ENCODE measurements at places on chromosomes 16 and 17. TPM values are rescaled to one million over a fixed set of nuclear protein-coding genes. Genes with fewer than 3 reads are reported as not detected.
A peak's percentile ranks its signal among the peaks of the same experiment; 100 is the strongest.

DNA sequence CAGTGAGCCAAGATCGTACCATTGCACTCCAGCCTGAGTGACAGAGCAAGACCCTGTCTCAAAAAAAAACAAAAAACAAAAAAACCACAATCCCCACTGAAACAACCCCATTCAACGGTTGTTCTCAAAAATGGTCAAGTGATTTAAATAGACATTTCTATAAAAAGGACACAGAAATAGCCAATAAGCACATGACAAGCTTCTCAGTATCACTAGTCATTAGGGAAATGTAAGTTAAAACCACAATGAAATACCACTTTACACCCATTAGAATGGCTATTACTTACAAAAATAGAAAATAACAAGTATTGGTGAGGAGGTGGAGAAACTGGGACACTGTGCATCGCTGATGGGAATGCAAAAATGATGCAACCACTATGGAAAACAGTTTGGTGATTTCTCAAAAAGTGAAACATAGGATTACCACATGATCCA, 26.6 kb upstream of the MYLK3 start:
- H3K36me3 ChIP-seq: no peaks in the 10 kb centered on the region
- H3K27ac ChIP-seq: no peak overlapping the region
- DNase-seq: no peak
- no peaks in the 10 kb centered on the region for H3K4me1 ChIP-seq
- H3K4me3 ChIP-seq: no peak overlapping the region

DNA sequence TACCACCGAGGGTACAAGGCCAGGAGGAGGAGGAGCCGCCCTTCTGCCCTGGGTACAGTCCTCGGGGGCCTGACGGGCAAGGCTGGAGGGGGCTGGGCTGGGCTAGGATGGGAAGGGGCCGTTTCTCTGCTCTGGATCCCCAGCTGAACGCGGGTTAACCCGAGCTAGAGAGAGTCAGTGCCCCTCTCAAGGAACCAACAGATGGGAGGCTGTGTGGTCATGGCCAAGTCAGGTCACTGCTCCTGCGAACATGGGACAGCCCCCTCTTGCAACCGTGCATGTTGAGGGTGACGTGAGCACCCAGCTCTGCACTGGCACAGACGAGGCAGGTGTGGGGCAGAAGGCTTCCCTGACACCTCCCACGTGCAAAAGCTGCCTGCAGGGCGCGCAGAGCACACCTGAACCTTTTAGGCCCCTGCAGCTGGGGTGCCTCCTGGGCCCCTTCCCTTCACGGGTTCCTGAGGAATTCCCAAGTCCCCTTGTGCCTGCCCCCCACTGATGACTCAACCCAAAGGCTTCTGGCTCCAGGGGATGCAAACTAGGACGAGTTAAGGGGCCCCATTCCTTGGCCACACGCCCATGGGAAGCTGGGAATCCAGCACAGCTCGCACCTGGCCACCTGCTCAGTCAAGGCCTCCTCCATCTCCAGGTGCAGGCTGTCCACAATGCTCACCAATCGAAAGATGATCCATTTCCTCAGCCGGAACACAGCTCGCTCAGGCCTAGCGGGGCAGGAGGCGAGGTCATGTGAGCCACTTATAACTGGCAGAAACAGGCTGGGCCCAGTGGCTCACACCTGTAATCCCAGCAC, 6.3 kb downstream of the MYBBP1A start:
- H3K27ac ChIP-seq: no peak overlapping the region
- H3K27me3 ChIP-seq: no peaks in the 10 kb centered on the region
- DNase-seq: no peak
- H3K4me1 ChIP-seq: no peaks in the 10 kb centered on the region
- no peak overlapping the region for H3K4me3 ChIP-seq

DNA sequence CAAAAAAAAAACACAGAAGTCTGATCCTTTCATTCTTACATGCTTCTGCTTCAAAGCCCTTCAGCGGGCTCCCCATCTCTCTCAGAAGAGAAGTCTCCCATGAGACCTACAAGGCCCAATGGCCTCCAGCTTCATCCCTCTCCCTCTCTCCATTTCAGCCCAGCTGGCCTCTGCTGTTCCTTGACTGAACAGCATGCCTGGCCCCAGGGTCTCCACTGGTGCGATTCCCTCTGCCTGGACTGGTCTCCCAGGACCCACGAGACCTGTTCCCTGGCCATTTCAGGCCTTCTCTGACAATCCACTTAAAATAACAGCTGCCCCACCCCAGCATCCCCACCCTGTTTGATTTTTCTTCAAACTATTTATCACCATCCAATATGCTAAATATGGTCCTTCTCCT, 91.2 kb downstream of the AIPL1 start:
- no peak overlapping the region for H3K4me3 ChIP-seq
- H3K4me1 ChIP-seq: peaks cover 17% of the 10 kb centered on the region
- H3K36me3 ChIP-seq: no peaks in the 10 kb centered on the region
- H3K27me3 ChIP-seq: no peaks in the 10 kb centered on the region

The FBXW10 gene
- 0.20 TPM for total RNA-seq

The ADAD2 gene
- total RNA-seq: not detected

The NOG gene
- total RNA-seq: 0.65 TPM

The ARL5C gene
- not detected for total RNA-seq

DNA sequence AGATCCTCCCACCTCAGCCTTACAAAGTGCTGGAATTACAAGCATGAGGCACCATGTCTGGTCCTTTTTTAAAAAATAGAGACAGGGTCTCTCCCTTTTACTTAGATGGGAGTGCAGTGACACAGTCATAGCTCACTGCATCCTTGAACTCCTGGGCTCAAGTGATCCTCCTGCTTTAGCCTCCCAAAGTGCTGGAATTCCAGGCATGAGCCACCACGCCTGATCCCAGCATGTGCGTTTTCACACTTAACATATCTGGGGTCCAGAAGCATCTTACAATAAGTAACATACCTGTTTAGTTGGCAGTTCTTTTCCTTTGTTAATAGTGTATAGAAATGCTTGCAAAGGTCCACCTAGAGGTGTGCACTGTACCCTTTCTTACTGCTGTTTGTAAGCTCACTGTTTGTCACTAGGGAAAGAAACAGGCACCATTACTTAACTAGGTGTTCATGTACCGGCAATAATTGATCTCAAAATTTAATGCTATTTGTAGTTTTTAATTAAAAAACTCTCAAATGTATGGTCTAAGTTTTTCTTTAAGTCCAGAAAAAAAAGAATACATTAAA, 221.7 kb downstream of the RPTOR start:
- peaks cover 3% of the 10 kb centered on the region for H3K4me1 ChIP-seq
- H3K27me3 ChIP-seq: no peaks in the 10 kb centered on the region
- no peaks in the 10 kb centered on the region for H3K36me3 ChIP-seq

The RAB26 gene
- total RNA-seq: 0.64 TPM

The KRTAP4-1 gene
- total RNA-seq: not detected

GRCh38 chr17:59616253-59616920, 3.3 kb upstream of the CLTC start:
- peaks cover 27% of the 10 kb centered on the region for H3K4me1 ChIP-seq
- peak overlapping the region; percentile 64 for H3K4me3 ChIP-seq
- H3K27ac ChIP-seq: no peak overlapping the region
- H3K27me3 ChIP-seq: no peaks in the 10 kb centered on the region

- DNase-seq: no peak
- H3K27ac ChIP-seq: no peak overlapping the region
- no peak overlapping the region for H3K4me3 ChIP-seq
Measured at GRCh38 chr17:4249452-4250029, 14.2 kb downstream of the ANKFY1 start.

The SREBF1 gene
- total RNA-seq: 132 TPM

DNA sequence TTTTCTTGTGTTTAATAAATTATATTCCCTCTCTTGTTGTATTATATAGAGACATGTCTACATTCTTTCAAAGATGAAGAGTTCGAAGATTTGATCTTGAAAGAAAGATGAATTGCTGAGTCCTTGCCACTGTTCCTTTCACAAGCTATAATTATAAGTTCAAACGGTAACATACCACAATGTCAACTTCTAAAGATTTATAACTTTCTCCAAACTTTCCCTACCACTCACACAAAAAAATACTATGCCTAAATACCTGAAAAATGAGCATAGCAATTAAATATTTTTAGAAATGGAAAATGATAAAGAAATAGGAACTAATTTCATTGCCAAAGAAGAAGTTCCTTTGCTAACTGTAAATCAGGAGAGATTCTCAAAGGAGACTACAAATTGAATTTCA, 50.6 kb downstream of the BRIP1 start:
- peaks cover 30% of the 10 kb centered on the region for H3K4me1 ChIP-seq
- H3K4me3 ChIP-seq: no peak overlapping the region

The CXCL16 gene
- not detected for total RNA-seq

DNA sequence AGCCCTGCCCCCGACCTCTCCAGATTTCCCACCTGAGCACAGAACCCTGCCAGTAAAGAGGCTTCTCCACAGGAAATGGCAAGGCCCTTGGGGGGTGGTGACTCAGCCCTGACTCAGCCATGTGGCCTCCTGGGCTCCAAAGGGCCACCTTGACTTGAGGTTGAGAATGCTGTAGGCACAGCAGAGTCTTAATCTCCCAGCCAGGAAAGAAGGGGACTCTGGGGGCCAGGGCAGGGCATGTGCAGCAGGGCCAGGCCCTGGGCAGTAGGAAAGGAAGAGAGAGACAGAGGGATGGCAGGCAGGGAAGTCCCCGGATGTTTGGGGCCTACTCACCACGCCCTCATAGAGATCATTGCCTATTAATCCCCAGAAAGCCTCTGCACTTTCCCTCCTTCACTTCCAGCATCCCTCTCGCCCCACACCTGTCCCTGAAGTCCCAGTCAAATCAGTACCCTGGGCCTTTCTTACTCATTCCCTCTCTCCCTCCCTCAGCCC, 4.8 kb upstream of the ITGA3 start:
- H3K27me3 ChIP-seq: peaks cover 31% of the 10 kb centered on the region
- H3K4me1 ChIP-seq: peaks cover 54% of the 10 kb centered on the region
- H3K4me3 ChIP-seq: peak overlapping the region; percentile 41
- no peak for DNase-seq
- H3K36me3 ChIP-seq: no peaks in the 10 kb centered on the region

The CETP gene
- total RNA-seq: not detected

- H3K27me3 ChIP-seq: no peaks in the 10 kb centered on the region
- H3K27ac ChIP-seq: no peak overlapping the region
- H3K4me1 ChIP-seq: no peaks in the 10 kb centered on the region
- no peak for DNase-seq
- H3K36me3 ChIP-seq: no peaks in the 10 kb centered on the region
- no peak overlapping the region for H3K4me3 ChIP-seq
Measured at GRCh38 chr16:78832100-78832499, 732.6 kb downstream of the WWOX start.

The BCL6B gene
- total RNA-seq: 0.41 TPM

- no peak overlapping the region for H3K27ac ChIP-seq
- no peak overlapping the region for H3K4me3 ChIP-seq
- DNase-seq: no peak
- no peaks in the 10 kb centered on the region for H3K27me3 ChIP-seq
- peaks cover 32% of the 10 kb centered on the region for H3K4me1 ChIP-seq
Measured at GRCh38 chr17:28147017-28147416, 104.5 kb downstream of the NLK start.

- no peak for DNase-seq
- H3K4me1 ChIP-seq: peaks cover 40% of the 10 kb centered on the region
- no peak overlapping the region for H3K27ac ChIP-seq
- H3K27me3 ChIP-seq: peaks cover 79% of the 10 kb centered on the region
- H3K36me3 ChIP-seq: no peaks in the 10 kb centered on the region
Measured at GRCh38 chr17:15261802-15262290, 3.3 kb downstream of the PMP22 start.

DNA sequence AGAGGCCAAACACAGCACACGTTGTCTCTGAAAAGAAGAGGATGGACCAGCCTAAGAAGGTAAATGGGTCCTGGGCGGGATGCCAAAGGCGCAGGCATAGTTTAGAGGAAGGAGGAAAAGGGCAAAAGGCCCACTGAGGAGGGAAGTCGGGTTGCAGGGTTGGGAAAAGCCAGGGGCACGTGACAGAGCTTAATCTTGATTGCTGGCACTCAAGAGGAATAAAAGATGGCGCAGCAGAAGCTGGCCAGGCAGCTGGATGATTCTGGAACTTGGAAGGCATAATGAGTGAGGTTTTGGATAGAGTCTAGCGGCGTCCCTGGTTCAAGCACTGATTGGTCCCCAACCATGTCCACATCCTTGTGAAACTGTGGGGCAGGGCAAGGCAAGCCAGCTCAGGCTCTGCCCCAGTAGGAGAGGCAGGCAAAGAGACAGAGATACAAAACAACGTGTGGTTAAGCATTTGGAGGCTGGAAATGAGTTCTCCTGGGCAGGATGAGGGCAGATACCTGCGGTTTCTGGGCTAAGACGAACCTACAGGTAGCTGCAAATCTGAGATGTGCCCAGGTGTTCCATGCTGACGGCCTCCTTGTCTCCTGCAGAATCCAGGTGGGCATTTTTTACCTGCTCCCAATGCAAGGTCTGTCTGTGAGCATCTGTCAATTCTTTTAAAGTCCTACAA, 52.7 kb upstream of the CIBAR2 start:
- H3K4me1 ChIP-seq: peaks cover 32% of the 10 kb centered on the region
- no peak for DNase-seq

The TERB1 gene
- total RNA-seq: 0.25 TPM

The KRTAP17-1 gene
- total RNA-seq: not detected
